ENCODE measurements at places on chromosomes 13 and 19.
A peak's percentile ranks its signal among the peaks of the same experiment; 100 is the strongest.

DNA sequence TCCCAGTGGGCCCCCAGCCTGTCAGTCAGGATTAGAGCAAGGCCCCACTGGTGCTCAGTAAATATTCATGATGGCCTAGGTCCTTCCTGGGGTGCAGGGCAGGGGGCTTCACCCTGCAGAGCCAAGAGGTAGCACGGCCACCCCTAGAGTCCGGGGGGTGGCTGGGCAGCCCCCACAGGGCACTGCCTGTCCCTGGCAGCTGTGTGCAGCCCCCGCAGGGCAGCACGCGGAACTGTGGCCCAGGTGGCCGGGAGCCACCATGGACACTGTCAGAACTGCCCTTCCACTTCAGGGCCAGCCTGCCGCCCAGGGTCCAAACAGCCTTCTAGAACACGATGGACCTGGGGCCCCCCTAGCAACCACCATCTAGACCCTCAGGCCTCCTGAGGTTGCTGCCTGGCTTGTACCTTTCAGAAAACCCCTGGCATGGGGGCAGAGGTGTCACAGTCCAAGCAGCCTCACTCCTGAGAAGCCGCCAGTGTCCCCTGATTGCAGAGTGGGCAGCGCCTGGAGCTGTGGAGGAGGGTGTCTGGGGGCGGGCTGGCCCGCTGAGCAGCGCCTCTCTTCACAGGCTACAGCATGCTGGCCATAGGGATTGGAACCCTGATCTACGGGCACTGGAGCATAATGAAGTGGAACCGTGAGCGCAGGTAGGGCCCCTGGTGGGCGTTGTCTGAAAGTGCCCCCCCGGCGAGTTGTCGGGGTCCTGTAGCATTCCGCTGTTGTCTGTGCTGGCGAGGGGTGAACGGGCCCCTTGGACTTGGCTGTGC is 2.9 kb upstream of the YJEFN3 start:
- no peak for DNase-seq

- peak; percentile 89 for DNase-seq
Measured at GRCh38 chr13:44024846-44025195, 145.1 kb downstream of the LACC1 start.

DNA sequence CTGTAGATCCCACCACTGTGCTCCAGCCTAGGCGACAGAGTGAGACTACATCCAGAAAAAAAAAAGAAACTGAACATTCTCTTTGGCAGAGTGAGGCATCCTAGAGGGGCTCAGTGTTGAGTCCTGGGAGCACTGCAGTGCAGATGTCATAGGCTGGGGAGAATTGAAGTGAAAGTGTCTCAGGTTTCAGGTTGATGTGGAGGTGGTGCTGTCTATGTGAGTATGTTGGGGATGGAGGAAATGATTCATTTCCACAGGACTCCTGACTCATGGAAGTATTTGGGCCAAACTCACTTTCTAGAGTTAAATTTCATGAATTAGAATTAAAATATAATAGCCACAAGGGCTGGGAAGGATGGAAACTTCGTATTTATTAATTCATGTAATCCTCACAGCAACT is 134.4 kb upstream of the TSC22D1 start:
- no peak for DNase-seq

GRCh38 chr13:51577690-51578089 is 6.6 kb upstream of the WDFY2 start:
- DNase-seq: no peak

DNA sequence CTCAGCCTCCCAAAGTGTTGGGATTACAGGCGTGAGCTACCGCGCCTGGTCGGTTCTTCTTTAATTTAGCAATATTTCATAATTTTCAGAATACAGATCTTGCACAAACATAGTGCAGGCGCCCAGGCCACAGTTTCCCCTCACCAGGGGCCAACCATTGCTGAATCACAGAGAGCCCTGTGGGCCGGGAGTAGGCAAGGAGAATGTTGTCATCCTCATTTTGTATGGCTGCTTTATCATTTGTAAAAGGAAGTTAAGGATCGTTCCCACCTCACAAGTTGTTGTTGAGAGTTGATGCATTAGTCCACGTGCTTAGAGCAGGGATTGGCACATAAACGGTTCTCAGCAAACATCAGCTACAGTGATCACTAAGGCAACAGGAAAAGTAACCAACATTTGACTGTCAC is 30.2 kb downstream of the MEIS3 start:
- peak; percentile 96 for DNase-seq

DNA sequence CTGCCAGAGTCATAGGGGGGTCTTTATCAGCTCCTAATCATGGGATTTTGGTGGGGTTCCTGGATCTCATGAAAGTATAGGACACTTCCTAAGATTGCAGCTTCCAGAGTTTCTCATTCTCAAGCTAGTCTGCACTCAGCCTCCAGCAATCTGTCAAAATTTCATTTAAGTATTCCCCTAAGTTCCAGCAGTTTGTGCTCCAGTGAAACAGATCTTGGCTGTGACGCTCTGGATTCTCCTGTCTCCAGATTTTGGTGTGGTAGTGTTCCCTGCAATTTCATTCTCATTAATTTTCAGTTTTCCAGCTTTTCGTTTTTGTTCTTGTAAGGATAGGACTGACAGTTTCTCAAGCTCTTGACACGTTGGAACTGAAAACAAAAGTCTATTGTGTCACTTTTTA is 908.9 kb upstream of the MIR17HG start:
- DNase-seq: no peak

DNA sequence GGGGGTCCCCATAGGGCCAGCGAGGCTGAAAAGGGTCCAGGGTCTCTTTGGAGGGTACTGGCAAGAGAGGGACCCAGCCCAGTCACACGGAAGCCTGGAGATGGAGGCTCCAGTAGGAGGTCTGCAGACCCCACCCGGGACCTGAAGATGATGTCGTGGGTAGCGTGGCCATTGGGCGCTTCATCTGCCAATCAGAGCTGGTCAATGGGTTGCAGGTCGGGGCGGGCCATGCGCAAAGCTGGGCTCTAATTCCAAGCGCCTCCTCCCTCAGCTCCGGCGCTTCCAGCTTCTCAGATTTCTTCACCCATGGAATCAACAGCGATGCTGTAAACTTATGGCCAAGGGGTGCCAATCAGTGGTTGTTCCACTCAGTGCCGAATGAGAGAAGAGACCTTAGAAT is 10.9 kb downstream of the SIGLEC12 start:
- no peak for DNase-seq

- no peak for DNase-seq
Measured at GRCh38 chr13:28610996-28611395, 47.9 kb upstream of the POMP start.

DNA sequence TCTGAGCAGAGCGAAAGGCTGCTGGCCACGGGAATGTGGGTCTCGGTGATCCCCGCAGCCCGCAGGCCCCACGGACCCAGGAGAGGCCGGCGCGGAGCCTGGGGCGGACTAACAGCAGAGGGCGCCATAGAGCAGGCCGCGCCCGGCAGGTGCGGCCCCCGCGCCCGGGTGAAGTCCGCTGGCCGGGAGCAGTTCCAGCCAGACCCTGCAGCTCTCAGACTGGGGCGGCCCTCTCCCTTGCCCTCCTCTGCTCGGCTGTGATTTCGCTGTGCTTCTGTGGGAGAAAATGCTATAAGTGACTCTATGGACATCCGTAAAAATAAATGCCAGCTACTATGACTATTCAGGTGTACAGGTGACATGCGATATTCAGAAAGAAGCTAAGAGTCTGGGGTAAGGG is 37.7 kb downstream of the GSX1 start:
- DNase-seq: peak; percentile 20

GRCh38 chr13:44978328-44978727 is 10.9 kb downstream of the NUFIP1 start:
- no peak for DNase-seq

DNA sequence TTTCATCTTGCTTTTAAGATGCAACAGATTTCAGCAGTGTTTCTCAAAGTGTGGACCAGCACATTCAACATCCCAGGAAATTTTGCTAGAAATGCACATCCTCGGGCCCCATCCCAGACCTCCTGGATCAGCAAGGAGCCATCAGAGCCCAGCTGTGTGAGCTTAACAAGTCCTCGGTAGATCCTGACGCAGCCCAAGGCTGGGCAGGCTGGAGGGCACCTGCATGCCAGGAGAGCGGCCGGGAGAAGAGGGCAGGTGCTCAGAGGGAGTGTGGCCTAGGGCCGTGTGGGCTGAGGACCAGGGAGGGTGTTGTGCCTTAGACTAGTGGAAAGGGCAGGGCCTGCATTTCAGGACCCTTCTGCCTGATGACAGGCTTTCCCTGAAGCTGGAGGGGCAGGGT is 2.2 kb upstream of the MCF2L start:
- DNase-seq: no peak

GRCh38 chr13:80558074-80558473 is 217.1 kb upstream of the SPRY2 start:
- no peak for DNase-seq

DNA sequence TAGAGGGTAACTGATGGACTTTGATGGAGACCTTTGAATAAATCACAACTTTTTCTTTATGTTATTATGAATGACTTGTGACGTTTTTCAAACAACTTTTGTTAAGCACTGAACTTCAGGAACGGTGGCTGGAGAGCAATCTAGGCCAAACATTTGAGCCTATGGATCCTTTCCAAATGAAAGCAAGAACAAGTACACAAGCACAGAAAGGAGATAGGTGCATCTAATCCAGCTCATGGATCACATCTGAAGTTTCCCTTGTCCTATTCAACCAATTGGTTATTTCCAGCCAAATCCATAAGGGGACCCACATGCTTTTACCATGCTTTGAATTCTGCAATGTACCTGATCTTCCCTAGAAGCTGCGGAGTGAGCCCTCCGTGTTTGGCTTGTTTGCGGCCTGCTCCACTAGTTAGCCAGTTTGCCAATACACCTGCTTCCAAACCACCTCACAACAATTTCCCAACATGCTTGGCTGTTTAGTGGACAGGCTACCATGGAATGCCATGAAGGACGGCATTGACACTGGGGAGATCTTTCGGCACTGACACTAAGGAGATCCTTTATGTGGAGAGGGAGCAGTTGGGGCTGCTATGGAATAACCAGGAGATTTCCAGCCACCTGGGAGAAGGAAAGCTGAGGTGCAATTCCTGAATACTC is 315.9 kb downstream of the DNAJC15 start:
- DNase-seq: no peak

DNA sequence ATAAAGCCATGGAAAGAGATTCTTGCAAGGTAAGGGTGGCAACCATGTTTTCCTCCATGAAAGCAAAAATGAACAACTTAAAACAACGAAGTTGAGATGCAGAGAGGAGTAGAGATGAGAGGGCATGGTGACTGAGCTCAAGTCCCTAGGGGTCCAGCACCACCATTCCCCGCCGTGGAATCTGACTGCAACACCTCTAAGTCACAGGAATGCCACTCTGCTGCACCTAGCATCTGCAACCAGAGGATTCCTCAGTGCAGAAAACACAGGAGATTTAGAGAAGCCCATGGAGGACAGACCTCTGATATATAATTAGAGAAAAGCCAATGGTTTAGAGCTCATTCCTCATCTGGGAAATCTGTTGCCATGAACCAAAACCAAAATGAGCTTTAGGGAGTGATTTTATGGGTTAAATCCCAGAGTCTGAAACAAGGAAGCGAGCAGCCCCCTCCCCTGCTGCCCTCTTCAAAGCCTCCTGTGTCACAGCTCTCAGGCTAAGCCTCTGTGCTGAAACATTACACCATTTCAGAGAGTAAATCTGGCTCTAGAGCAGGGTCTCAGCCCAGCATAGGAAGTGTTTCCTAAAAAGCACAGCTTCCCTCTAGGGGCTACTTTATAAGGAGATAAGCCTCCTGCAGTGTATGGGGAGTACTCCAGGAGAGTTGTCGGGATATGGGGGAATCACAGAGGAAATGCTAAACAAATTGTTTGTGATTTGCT is 1043.6 kb downstream of the UQCRFS1 start:
- DNase-seq: no peak

DNA sequence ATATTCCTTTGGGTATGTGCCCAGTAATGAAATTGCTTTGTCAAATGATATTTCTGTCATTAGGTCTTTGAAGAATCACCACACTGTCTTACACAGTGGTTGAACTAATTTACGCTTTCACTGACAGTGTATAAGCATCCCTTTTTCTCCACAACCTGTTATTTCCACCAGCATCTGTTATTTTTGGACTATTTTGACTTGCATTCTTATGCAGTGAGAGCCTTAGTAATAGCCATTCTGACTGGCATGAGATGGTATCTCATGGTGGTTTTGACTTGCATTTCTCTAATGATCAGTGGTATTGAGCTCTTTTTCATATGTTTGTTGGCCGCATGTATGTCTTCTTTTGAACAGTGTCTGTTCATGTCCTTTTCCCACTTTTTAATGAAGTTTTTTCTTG is 92.0 kb upstream of the SPATA13 start:
- DNase-seq: no peak

- DNase-seq: no peak
Measured at GRCh38 chr13:100735494-100735893, 60.9 kb upstream of the TMTC4 start.

DNA sequence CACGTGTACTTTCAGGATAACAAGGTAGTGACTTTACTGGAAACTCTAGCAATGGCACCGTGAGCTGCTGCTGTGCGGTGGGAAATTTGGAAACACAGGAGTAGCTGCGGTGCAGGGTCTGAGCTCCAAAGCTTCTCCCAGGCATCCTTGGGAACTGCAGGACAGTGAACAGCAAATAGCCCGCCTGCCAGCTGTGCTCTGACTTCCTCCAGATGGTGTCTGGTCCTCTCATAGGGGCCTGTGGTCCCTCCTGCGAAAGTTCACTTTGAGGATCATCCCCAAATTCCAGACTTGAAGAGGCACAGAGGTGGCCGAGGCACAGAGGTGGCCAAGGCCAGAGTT is 287.3 kb upstream of the MAB21L1 start:
- no peak for DNase-seq

DNA sequence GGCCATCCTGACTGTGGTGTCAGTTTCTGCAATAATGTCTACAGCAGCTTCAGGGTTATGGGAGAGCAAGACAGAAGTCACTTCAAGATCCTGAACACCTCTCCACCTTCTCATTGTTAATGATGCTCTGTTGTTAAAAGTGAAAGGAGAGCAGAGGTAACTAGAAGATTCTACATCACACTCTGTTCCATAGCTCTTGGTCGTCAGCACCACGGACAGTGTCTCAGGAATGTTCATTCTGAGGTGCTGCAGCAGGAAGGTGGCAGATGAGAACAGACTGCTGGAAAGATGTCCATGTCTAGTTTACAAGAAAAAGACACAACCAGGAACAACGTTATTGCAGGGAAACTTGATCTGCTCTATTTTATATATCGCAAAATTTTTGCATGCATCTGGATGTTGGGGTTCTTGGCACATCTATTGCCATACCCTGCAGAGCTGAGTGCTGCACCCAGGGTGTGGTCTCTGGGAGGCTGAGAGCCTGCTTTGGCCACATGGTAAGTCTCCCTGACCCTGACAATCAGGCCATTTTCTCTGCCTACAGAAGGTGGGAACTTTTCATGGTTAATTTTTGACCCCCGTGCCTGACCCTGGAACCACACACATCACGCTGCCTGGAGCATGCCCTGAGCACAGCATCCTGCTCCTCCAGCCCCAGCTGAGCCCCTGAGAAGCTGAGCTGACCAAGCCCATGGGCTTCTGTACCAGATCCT is 12.7 kb downstream of the CEACAM21 start:
- no peak for DNase-seq

Measured in inflammatory macrophage treated with lipopolysaccharide for 1 hour (primary cell).